ENCODE measurements at places on chromosomes 12 and 14.
A peak's percentile ranks its signal among the peaks of the same experiment; 100 is the strongest.

DNA sequence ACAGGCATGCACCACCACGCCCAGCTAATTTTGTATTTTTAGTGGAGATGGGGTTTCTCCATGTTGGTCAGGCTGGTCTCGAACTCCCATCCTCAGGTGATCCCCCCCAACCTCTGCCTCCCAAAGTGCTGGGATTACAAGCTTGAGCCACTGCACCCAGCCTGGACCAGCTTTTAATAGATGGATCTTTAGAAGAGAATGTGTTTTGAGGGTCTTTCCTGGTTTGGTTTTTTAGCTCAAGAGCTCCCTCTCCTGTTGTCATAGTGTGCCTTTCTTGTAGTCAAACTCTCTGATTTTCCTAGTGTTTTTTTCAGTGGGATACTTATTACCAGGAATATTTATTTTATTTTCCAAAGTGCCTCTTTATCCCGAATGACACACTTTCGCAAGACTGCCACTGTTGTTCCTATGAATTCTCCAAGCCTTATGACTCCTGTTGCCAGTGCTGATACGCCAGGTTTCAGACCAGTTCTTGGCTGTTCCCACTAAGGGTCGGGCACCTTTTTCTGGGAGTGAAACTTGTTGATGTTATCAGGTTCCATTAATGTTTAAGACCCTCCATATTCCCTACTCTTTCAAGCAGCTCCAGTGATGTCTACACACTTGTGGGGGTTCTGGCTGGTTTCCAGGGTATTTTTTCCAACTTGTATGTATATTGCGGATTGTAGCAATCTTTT, 31.5 kb upstream of the LIMA1 start:
- DNase-seq = peak; percentile 46

GRCh38 chr14:38262844-38263243, 7.0 kb upstream of the CLEC14A start:
- no peak for DNase-seq

GRCh38 chr14:105857826-105858675, 331.7 kb downstream of the TMEM121 start:
- no peak for DNase-seq

GRCh38 chr12:38782359-38782758, 123.0 kb downstream of the CPNE8 start:
- no peak for DNase-seq

GRCh38 chr12:43307126-43307525, 244.9 kb downstream of the ADAMTS20 start:
- no peak for DNase-seq

DNA sequence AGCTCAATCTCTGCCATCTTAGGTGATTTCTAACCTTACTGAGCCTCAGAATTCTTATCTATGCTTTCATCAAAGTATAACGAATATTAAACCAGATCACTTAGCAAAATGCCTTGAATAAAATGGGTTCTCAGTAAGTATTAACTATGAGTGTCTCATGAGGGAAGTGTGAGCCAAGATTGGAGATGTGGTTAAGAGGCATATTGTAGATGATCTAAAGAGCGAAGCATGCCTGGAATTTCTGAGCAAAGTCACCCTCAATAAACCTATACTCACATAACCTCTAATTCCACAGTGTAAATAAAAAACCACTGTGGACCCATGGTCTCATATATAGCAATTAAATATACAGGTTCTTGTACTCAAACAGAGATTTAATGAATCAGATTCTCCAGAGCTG, 193.1 kb upstream of the FSCB start:
- peak; percentile 34 for DNase-seq

- no peak for DNase-seq
These were observed 23.8 kb upstream of the GPR132 start for GRCh38 chr14:105088812-105089745.

GRCh38 chr14:83071888-83072501, 1538.3 kb upstream of the SEL1L start:
- DNase-seq = peak; percentile 50

- DNase-seq = no peak
These were observed 19.4 kb upstream of the A2M start for GRCh38 chr12:9134981-9135628.

DNA sequence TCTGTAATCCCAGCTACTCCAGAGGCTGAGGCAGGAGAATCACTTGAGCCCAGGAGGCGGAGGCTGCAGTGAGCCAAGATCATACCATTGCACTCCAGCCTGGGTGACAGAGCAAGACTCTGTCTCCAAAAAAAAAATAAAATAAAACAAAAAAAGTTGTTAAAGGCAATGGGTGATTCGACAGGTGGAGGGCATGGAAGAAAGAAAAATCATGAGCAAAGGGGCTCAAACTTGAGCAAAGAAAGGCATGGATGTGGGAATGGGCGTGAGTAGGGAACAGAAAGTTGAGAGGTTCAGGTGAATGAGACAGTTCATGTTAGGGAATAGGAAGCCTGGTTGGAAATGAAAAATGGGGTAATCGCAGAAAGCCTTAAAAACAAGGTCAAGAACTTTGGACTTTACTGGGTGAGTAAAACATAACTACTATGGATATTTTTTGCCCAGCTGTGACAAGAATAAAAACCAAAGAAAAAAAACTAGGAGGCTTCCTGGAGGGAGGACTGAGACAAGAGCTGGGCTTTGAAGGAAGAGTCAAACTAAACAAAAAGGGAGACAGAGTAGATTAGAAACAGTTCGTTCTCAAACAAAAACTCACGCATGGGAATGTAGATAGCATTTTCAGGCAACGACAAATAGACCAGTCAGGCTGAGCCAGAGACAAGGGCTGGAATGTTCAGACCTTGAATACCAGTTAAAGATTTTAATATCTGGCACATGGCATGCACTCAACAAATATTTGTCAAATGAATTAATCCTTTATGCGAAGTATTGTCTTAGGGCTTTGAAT, 18.8 kb downstream of the PYM1 start:
- no peak for DNase-seq

Data from HS-27A (cell line).